ENCODE measurements at places on chromosomes 2 and 18.

DNA sequence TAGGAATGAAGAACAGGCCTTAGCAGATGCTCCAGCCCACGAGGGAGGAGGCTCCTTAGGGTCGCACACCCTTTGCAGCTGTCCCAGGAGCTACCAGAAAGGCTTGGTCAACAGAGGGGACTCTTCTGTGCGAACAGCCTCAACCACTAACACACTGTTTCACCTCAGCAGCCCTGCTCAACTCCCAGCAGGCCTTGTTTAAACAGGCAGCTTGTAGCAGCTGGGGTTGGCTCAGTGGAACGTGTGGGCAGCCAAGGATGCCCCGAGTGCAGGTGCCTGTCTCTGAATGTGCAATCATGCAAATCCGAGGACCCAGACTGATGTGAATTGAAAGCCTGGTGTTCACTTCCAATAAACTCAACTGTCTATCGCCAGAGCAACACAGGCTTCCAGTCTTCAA lies 88.7 kb upstream of the CXCR4 start:
- no peak for DNase-seq

- DNase-seq: peak; percentile 37
These were observed 88.8 kb upstream of the ASB18 start for GRCh38 chr2:236352761-236353593.

DNA sequence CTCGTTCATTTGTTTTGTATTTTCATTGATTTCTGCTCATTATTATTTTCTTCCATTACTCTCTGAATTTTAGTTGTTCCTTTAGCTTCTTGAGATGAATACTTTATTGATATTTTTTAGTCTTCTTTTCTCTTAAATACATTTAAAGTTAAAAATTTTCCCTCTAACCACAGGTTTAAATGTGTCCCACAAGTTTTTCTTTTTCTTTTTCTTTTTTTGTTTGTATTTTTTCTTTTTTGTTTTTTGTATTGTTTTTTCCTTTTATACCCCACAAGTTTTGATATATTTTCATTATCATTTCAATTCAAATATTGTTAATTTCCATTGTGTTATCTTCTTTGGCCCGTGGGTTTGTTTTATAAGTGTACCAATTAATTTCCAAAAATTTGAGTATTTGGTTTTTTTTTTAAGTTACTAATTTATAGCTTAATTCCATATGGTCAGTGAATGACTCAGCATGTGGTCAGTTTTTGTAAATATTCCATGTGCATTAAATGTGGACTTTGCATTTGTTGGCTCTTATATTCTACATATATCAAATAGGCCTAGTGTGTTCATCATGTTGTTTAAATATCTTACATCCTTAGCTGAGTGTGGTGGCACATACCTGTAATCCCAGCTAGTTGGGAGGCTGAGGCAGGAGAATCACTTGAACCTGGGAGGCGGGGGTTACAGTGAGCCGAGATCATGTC lies 16.2 kb downstream of the CENPO start:
- DNase-seq: peak; percentile 32

DNA sequence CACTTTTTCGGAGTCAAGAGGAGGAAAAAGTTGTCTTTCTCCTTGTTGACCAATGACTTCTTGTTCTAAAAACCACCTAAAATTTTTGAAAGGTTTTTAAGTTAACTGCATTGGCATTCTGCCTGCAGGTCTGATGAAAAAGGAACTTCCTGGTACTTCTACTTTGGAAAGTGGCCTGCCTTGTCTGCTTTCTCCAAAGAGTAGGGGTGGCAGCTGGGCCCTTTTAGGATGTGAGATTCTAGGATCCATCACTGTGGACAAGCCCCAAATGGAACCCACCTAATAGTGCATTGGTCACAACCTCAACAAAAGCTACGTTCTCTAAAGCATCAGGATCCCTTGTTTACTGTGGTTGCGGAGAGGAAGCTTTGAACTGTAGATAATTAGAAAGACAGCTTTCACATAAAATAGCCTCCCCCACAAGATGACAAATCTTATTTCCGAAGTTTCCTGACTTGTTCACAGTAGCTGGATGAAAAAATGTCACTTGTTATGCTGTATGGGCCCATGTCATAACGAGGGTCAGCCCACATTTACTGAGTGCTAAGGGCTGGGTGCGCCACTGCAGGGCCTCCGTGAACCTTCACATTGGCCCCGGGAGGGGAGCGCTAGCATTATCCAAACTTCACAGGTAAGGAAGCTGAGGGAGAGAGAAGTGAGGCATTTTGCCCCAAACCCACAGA lies 17.4 kb downstream of the ASPRV1 start:
- no peak for DNase-seq
